ENCODE measurements at places on chromosomes 13 and 19. TPM values are rescaled to one million over a fixed set of nuclear protein-coding genes. Genes with fewer than 3 reads are reported as not detected.

- DNase-seq = no peak
Observed at GRCh38 chr13:83311886-83312577, 570.2 kb downstream of the SLITRK1 start.

DNA sequence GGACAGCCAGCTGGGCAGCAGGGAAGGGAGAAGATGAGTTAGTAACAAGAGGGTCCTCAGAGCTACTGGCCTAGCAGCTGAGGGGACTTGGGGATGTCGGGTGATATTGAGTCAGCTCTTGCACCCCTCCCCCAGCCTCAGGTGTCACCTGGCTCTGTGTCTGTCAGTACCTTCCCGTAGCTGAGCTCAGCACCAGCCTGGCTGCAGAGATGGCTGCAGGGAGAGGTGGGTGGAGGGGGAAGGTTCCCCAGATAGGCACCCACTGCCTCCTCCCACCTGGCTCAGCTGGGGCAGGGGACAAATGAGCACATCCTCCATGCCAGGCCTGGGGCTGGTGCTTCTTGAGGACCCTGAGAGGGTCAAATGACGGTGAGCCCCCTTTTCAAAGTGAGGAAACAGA, 6.8 kb upstream of the KPTN start:
- DNase-seq = no peak

DNA sequence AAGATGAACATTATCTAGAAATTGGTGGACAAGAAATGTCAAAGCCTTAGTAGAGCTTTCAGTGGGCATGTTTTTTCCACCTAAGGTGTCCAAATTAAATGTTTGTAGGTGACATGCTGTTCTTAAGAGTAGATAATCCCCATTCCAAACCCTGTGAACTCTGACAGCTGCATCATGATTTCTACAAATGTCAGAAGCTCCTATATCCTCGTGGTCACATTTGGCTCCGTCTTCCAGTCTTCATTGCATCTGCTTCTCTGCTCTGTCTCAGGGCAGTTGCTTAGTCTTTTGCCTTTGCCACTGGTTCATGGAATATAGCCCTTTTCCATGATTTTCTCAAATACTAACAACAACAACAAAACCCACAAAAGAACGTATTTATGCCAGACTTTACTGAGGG, 234.5 kb downstream of the DLEU7 start:
- DNase-seq = no peak

GRCh38 chr13:33453936-33454335, 168.4 kb upstream of the STARD13 start:
- DNase-seq = no peak

DNA sequence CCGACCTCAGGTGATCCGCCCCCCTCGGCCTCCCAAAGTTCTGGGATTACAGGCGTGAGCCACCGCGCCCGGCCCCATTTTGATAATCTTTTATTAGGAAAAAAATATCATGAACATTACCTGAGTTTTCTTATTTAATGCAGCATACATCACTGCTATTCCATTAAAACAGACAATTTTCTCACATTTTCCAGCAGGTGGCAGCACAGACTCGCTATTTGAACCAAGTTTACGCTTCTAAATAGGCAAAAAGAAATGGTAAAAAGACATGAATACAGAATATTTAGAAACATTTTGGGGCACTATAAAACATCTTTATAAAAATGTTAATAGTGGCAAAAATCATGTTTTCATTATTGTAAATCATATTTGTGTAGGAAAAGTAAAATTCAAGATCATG, 903.1 kb downstream of the SLITRK6 start:
- DNase-seq = peak; percentile 17

- no peak for DNase-seq
Observed at GRCh38 chr13:113538689-113539058, 45.9 kb upstream of the TFDP1 start.

DNA sequence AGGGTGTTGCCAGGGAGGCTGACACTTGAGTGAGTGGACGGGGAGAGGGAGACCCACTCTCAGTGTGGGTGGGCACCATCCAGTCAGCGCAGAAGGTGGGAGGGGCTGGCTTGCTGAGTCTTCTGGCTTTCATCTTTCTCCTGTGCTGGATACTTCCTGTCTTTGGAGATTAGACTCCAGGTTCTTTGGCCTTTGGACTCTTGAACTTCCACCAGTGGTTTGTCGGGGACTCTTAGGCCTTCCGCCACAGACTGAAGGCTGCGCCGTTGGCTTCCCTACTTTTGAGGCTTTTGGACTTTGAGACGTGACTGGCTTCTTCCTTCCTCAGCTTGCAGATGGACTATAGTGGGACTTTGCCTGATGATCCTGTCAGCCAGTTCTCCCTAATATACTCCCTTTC, 4.3 kb upstream of the LENG8 start:
- DNase-seq = peak; percentile 63

- no peak for DNase-seq
Observed at GRCh38 chr13:101639711-101640110, 187.2 kb downstream of the ITGBL1 start.

GRCh38 chr13:72168126-72168855, 301.3 kb upstream of the DACH1 start:
- DNase-seq = no peak

DNA sequence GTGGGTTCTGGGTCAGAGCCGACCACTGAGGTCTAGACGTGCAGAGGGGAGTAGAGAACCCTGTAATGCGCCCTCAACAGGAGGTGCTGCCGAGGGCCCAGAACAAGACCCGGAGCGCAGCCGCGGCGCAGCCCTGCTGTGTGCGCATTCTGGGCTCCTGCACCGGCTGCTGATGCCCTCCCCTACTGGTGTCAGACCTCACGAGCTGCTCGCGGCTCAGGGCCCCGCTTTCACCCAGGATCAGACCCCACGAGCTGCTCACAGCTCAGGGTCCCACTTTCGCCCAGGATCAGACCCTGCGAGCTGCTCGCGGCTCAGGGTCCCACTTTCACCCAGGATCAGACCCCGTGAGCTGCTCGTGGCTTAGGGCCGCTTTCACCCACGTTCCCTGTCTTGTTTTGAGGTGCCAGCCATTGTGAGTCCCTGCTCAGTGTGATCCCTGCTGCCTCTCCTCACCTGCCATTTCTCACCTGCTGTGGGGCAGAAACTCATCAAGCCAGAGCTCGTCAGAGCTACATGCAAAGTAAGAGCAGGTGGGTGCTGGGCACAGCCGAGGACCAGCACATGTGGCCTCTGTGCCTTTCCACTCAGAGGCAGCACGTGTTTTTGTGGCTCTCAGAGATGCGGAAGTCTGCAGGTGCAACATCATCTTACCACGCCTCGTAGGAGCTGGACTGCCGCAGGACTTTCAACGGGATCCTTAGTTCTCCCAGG, 47.0 kb upstream of the C13orf46 start:
- DNase-seq = no peak

DNA sequence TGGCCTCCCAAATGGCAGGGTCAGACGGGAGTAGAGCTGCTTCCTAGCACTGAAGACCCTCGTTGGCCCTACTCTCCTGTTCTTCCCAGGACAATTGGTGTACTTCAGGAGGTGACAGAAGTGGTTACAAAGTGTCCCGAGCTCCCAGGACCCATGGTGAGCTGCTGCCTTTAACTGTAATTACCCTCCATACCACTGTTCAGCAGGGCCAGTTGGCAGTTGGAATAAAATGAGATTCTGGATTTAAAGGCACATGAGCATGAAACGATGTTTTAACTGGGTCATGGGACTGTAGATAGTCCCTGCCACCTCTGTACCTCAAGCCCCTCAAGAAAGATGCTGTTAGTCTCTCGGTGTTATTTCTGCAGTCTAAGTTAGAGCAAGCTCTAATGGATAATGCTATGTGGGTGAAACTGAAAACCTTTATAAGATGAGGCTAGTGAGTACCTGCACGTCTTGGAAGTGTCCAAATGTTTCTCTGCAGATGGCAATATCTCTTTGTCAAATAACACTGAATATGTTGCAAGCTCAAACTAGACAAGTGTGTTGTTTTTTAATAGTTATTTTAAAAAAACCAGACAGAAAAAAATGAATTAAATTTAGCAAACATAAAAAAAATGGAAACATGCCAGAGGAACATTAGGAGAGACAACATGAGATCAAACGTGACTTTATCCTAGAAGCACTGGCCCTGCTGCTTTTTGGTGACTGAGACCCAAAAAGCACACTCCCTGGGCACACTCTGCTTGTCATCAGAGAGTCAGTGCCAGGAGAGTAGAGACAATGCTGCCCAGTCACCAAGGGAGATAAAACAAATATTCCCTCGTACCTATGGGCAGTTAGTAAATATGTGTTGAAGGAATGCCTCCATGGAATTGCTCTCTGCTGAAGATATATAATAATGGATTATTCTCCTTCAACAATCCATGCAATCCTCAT, 266.3 kb downstream of the LMO7 start:
- DNase-seq = no peak

GRCh38 chr19:3409346-3410064, 43.1 kb downstream of the NFIC start:
- no peak for DNase-seq

DNA sequence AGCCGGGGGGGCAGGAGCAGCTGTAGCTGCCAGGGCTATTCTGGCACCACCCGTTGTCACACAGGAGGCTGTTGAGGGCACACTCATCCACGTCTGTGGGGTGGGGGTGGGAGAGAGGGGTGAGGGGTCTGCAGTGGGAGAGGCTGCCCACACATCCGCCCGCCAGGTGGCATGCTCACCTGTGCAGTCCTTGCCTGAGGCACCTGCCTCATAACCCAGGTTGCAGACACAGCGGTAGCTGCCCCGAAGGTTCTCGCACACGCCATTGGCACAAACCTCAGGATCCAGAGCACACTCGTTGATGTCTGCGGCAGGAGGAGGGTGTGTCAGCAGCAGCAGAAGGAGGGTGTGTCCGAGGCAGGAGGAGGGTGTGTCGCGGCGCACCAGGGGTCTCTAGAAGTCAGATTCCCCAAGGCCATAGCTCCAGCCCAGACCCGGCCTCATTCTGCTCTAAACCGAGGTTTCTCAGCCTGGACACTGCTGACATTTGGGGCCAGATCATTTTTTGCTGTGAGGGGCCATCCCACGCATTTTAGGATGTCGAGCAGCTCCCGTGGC, 20.3 kb downstream of the FBN3 start:
- DNase-seq = no peak

DNA sequence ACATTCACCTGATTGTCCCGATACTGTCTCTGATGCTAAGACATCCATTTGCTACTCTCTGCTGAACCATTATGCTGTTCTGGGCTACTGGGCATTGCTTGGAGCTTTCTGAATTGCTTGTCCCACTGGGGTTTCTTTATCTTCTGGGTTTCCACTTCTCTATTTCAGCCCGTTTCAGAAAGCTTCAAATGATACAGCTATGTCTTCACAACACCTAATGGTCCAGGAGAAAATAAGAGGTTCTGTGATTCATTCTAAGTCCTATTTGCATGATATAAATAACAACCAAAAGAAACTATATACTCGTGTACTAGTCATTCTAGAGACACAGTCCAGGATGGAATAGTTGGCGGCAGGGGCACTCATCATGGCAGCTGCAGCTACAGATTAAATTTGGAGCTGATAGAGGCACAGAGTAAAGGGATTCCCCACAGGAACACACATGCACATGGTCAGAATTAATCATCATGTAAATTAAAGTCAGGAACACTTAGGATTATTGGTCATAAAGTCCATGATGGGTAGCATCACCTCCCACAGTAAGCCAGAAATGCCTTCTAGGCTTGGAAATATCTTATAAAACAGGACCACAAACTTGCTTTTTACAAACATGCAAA, 33.3 kb upstream of the SCEL start:
- no peak for DNase-seq

DNA sequence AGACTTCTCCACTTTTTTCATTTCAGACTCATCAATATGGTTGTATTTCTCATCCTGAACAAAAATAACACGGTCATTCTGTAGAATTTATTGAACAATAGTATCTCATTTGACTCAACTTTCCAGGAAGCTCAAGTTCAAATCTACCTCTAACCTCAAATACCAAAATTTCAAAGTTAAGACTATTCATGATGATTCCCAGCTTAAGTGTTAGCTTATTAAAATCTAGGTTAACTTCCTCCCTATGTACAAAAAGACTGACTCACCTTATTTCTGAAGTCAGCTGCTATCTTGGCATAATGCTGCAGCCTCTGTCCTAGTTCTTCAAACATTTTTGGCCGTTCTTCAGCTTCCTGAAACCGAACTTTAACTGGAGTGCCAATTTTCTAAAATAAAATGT, 23.2 kb downstream of the HSPH1 start:
- DNase-seq = no peak

DNA sequence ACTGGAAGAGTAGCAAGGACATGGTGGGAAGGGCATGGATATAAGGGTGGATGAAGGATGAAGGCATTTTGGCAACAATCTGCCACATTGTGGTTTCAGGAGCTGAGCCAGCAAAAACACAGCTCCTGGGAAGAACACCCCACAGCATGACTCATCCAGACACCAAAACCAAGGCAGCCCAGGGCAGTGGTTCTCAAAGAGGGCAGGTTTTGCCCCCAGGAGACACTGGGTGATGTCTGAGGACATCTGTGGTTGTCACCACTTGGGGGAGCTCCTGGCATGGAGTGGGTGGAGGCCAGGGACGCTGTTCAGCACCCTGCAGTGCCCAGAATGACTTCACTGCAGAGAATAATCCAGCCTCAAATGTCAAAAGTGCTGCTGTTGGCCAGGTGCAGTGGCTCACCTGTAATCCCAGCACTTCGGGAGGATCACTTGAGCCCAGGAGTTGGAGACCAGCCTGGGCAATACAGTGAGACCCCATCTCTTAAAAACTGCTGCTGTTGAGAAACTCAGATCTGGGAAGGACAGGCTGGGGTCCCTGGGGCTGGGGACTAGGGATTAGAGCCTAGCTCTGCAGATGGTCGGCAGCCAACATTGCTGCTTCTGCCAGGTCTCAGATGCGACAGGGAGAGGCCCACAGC, 16.1 kb downstream of the ZFR2 start:
- no peak for DNase-seq

- DNase-seq = peak; percentile 51
Observed at GRCh38 chr19:2334986-2335846, 6.7 kb downstream of the SPPL2B start.

- DNase-seq = no peak
Observed at GRCh38 chr19:49690079-49690655, 749 bp upstream of the CPT1C start.

DNA sequence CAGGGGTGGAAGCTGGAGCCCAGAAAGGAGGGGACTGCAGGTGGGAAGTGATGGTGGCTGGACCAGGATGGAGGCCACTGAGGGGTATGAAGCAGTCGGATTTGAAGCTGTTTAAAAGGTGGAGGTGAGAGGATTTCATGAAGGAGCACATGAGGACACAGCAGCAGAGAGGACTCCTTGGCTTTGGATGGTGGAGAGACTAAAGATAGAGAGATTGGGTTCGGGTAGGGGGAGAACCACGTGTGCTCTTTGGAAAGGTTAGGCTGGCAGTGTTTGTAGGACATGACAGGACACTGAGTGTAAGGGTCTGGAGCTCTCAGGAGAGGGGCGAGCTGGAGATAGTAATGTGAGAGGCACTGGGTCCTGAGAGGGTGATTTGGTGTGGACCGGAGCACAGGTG, 8.8 kb downstream of the SNRPD2 start:
- DNase-seq = no peak

CLEC17A gene
- 0.29 TPM for total RNA-seq

CGB3 gene
- total RNA-seq = not detected

STK24 gene
- 204 TPM for total RNA-seq

HDGFL2 gene
- 49.2 TPM for total RNA-seq

RYR1 gene
- 0.46 TPM for total RNA-seq

ZNF536 gene
- total RNA-seq = 7.3 TPM

FARP1 gene
- total RNA-seq = 53.6 TPM

SMIM44 gene
- total RNA-seq = 5.5 TPM

ZNF304 gene
- 12.2 TPM for total RNA-seq

ATP8B3 gene
- total RNA-seq = 0.55 TPM
